Stimulated activated CD8-positive, alpha-beta memory T cell treated with anti-CD3 and anti-CD28 coated beads, Interleukin-12 subunit alpha, Interleukin-12 subunit beta, amount 100 ng/mL, for 1 hour (primary cell): ENCODE measurements at places on chromosomes 7 and 10.

DNA sequence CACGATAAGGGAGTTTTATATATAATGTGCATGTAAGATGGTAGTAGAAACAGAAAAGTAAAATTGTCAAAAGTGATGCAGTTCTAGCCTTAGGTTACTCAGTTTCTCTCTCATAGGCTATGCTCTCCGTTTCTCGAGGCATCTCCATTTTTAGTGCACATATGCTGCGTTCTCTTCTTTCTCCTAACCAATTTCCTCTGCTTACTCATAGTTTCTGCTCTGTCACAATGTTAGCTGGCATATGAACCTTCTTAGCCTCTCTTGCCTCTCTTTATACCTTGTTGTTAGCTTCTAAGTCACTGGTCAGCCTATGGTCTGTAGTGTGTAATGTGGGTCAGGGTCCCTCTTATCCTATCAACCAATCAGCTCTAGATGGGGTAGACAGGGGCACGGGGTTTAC lies 280.6 kb upstream of the ETV1 start:
- DNase-seq, result no peak

GRCh38 chr7:45993621-45994020 lies 72.5 kb upstream of the IGFBP3 start:
- DNase-seq, result no peak

DNA sequence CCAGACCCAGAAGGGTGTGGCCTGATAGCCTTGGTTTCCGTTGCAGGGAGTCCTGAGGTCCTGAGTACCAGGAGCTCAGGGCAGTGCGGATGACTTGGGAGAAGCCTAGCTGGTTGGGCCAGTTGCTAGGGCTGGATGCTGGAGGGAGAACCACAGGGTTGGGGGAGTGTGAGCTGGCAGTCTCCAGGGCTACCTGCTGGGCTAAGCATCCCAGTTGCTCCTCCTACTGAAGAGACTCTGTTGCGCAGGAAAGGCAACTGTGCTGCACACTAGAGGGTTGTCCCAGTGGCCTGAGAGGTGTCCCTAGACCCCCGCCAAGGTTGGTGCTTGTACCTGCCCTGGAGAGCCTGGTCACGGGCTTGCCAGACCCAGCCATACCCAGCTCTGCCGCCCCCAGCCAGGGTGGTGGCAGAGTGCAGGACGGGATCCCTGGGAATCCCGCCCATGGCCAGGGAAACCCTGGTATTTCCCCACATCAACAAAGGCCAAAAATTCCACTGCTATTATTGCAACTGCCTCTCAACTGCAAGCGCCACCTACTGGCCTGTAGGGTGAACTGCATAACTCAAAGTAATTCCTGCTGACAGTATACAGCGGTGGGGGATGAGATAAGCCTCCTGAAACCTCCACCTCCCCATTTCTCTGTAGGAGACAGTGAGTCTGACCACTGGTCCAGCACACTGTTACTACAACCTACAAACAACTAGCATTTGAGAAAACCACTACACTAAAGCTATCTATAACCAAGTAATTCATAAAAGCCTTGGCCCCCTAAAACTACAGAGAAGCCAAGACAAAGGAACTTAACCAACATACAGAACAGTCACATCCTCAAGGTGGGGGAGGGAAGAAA lies 67.6 kb upstream of the DDC start:
- peak; percentile 47 for DNase-seq

GRCh38 chr7:70696201-70696754 lies 435.7 kb upstream of the GALNT17 start:
- DNase-seq, result no peak

DNA sequence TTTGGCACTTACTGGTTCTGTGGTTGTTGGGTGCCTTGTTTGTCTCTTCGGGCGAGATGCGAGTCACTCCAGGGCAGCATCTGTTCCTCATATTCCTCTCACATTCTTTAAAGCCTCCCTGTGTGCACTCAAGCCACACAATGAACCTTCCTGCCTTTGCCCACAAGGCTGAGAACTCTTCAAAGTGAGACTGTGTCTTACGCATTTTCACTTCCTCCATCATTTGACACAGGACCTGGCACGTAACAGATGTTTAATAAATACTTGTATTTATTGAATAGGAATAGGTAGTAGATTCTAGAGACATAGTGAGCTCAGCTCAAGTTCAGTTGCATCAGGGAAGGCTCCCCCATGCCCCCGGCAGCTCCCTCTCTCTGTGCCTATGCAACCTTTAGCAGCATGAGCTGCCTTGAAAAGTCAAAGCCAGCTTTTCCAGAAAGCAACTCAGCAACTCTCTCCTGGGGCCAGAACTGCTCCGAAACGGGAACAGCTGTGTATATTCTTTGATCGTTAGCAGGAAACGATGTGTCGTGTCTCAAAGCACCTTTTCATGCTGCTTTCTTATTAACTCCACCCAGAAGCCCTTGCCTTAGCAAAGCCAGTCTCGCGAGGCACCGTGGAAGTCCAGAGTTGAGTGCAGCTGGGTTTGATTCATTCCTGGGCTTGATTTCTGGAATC lies 97.5 kb downstream of the PFKFB3 start:
- DNase-seq, result no peak

DNA sequence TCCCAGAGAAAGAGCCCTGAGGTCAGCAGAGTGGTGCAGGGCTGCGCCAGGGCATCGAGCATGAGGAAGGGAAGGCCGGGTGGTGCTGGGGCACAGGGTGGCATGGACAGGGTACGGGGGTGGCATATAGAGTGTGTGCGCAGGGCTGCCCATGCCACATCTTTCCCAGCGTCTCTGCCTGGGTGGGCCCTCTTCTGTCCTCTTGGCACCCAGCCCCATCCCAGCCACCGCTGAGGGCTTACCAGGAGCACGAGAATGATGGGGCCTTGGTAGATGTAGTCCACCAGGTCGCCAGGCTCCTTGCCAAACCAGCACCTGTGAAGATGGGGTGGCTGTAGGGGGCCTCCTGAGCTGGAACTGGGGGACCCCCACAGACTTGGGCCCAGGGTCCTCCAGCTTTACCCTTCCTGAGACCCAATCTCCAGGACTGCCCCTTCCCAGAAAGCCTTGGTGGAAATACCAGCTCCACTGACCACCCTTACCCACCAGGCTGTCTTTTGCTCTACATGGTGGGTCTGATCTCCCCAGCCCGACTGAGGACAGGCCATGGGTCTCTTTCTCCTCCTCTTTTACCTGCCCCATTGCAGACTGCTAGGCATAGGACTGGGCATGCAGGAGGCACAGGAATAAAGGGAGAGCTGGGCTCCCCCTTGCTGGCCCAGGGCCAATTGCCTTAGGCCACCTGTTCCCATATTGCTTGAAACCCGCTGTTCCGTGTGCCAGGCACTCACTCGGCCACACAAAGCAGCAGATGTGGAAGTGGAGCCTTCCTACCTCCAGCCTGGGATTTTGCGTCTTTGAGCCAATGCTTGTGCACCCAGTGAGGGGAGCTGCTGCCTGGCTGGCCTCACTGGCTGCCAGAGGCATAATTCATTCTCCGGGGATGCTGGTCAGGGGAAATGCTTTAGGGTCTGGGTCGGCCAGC lies 21.7 kb downstream of the CRHR2 start:
- no peak for DNase-seq

- DNase-seq, result no peak
These were observed 26.8 kb downstream of the ELFN1 start for GRCh38 chr7:1696671-1697498.

GRCh38 chr10:50437248-50437647 lies 185.9 kb upstream of the ASAH2 start:
- no peak for DNase-seq

GRCh38 chr7:128236924-128237586 lies 4.0 kb upstream of the LEP start:
- DNase-seq, result no peak

- no peak for DNase-seq
These were observed 100.1 kb downstream of the HIP1 start for GRCh38 chr7:75638594-75639070.

GRCh38 chr7:10723832-10724231 lies 249.8 kb upstream of the PHF14 start:
- no peak for DNase-seq

DNA sequence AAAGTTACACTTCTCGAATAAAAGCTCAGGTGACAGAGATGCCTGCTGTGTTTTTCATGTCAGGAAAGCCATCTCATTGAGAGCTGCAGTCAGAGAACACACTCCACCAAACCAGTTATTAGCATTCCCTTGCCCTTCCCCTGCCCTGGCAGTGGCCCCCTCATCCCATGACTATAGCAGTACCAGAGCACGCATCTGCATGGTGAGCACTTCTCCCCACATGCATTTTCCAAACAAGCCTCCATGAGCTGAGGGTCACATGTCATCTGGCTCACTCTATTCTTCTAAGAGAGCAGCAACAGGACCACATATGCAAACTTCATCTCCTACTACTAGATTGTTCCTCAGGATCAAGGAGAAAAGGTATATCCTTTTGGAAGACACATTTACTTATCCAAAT lies 42.4 kb upstream of the FGL2 start:
- DNase-seq, result no peak

GRCh38 chr7:26919906-26920493 lies 55.6 kb upstream of the SKAP2 start:
- no peak for DNase-seq

DNA sequence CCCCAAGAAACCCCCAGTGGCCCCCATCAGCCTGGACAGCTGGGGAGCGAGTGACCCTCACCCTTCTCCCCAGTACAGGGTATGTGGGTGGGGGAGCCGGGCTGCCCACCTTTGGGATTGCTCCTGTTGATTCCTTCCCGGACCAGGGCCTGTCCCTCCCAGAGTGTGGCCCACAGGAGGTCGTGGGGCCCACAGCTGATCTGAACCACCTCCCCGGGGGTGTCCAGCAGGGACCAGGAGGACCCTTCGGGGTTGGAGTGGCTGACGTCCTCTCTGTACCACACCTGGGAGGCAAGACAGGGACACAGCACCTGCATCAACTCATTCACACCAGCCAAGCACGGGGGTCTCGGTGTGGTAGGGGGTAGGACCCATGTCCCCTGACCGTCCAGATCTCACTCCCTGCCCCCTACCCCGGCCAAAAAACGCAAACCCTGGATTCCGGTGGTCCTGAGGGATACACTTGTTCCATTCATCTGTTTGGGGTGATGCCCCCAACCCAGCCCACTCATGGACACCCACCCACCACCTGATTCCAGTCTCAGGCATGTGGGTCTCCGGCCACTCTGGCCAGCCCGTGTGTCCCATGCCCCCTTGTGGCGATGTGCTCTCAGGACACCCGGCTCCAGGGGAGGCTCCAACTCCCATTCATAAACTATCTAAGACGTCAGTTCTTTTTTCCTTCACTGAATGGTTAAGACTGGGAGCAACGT lies 10.9 kb downstream of the TECPR1 start:
- DNase-seq, result no peak

- no peak for DNase-seq
These were observed 267.7 kb downstream of the FGFR2 start for GRCh38 chr10:121330563-121330962.

DNA sequence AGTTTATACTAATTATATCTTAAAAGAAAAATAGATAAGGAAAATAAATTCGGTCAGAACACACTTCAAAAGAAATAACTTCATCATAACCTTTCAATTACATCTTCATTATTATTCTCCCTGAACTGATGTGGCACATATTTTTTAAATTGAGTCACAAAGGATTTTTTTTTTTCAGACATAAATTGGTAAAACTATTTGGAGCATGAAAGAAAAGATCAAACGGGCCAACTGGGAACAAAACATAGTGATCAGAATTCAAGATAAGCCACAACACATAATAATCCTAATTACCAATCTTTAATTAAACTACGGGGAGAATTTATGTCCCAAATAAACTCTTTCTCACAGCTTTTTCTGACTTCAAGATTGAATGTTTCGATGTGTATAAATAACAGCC lies 258.2 kb upstream of the MAGI2 start:
- no peak for DNase-seq

GRCh38 chr10:117616179-117616578 lies 73.6 kb downstream of the EMX2 start:
- no peak for DNase-seq

DNA sequence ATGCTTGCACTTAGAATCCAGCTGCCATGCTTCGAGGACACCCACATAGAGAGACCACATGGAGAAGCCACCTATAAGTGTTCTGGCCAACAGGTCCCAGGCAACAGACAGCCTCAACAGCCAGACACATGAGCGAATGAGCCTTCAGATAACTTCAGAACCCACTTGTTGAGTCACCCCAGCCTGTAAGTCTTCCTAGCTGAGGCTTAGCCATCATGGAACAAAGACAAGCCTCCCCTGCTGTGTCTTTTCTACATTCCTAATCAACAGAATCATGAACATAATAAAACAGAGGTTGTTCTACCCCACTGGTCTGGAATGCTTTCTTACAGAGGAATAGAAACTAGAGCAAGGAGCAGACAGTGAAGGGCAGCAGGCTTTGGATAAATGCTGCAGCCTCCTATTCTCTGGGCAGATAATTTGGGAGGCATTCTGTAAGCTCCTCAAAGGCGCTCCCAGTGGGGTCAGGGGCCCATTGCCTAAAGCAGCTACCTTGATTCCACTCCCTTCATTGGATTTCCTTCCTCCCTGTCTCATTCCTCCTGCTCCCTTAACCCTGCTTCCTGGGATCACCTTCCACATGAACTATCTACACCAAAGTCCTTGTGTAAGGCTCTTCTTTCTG lies 4.6 kb downstream of the TLL2 start:
- DNase-seq, result no peak

- no peak for DNase-seq
These were observed 23.6 kb downstream of the IFIT3 start for GRCh38 chr10:89351412-89351779.

DNA sequence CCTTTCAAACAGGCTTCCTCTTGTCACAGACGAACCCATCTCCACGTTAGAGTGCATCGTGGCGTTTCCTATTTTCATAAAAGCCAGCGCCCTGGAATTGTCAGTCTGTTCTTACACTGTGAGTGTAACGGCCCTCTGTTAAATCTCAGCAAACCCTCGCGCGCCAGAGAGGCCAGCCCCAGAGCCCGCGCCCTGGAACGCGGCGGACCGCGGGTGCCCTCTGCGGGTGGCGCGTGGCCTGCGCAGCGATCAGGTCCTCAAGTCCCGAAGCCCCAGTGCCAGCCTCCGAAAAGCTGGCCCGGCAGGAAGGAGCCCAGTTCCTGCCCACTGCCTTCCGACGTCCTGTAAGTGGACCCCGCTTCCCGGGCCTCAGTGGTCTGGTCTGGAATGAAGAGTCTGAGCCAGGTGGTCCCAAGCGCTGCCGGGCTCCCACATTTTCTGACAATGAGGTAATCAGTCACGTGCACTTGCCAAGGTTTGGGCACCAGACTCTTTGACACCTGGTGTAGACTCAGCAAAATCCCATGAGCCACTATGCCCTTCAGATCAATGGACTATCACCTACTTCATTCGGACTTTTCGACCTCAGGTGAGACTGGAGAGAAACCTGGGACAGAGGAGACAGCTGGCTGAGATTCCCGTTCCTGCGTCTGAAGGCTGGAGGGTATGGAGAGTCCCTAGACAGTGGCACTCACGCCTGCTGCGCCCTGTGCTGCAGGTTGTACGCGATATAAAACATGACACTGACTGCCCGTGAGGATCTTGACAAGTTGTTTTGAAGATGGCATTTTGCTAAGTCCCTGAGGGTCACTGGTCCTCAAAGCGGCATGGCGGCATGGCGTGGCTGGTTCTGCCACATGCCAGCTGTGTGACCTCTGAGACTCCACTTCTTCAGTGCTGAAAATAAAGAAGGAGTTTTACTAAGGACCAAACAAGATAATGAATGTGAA lies 109.4 kb upstream of the LANCL2 start:
- DNase-seq, result peak; percentile 45
